CD8-positive, alpha-beta memory T cell (primary cell): ENCODE measurements at places on chromosomes 4 and X. TPM values are rescaled to one million over a fixed set of nuclear protein-coding genes. Genes with fewer than 3 reads are reported as not detected.

The P2RY4 gene
- total RNA-seq: not detected

The ANK2 gene
- 0.26 TPM for total RNA-seq

GRCh38 chr4:36854554-36854953 is 390.0 kb upstream of the NWD2 start:
- no peak for DNase-seq

The SLC4A4 gene
- 1.2 TPM for total RNA-seq

GRCh38 chrX:95145848-95146490 is 1472.0 kb downstream of the FAM133A start:
- no peak for DNase-seq

DNA sequence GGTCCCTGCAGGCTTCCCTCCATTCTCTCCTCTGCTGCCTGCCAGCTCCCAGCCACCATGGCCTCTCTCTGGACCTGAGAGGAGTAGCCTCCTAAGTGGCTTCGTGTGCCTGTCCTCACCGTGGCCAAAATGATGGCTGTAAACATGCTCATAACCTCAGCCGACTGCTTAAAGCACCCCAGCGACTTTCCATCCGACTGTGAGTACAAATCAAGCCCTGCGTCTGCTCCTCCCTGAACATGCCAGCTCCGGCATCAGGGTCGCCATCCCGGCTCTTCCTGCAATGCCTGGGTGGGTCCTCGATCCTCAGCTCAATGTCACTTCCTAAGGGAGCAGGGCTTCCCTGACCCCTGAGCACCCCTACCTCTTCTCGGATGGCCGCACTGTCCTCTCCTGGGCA is 3.3 kb upstream of the SORCS2 start:
- no peak for DNase-seq

DNA sequence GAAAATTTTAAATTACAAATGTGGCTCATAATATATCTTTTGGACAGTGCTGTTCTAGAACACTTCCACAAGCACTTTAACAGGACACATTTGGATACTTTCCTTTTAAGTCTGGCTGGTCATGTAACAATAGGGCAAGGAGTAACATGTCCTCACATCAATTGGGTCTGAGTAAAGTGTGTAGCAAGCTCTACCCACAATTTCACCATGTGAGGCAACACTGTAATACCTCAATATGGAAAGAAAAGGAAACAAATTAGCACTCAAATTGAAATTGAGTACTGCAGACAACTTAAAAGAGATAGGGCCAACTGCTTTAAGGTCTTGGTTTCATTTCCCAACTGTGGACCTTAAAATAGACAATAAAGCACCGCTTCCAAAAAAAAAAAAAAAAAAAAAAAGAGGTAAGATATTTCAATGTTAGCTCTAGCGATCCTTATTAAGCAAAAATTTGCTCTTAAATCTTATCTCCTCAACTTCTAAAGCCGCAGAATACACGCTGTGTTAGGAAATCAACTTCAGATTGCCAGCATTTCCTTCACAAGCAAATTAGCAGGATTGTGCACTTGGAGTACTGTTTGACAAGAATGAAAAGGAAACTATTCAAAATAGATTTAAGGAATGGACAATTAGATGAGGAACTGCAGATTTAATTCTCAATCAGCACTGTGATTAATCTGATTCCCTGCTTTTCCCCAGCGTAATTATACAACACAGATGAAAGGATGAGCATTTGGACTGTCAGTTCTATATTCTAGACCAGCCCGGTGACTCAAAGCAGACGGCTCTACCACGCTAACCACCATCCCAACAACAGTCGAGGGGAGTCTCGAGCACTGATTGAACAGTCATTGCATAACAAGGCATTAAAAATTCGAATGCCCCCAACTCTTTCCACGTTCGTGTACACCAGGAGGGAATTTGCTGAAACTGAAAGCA is 1.6 kb downstream of the CASK start:
- no peak for DNase-seq

- DNase-seq: no peak
These were observed 10.6 kb upstream of the BMP2K start for GRCh38 chr4:78765432-78766006.

The TCEAL1 gene
- total RNA-seq: 7.9 TPM

GRCh38 chrX:124045109-124045508 is 83.6 kb downstream of the STAG2 start:
- no peak for DNase-seq

The LDB2 gene
- total RNA-seq: not detected

DNA sequence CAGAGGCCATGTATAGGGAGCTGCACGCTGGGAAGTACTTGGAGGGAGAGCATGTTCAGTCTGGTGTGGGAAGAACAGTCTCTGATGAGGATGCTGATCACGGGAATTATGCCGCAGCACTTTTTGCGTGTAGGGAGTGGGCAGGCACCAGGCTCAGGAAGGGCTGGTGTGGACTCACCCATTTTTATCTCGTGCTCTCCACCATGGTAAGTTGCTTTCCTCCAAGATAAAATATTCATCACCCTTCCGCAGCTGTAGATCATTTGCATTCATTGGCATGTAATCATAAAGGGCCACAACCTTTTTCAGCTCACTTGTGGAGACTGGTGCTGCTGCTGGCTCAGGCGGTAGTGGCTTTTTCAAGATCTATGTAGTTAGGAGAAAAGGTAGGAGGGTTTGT is 11.8 kb upstream of the TIMM8A start:
- DNase-seq: no peak

The MAGEC2 gene
- not detected for total RNA-seq

The ALB gene
- total RNA-seq: not detected

The IL15 gene
- total RNA-seq: 1.0 TPM

DNA sequence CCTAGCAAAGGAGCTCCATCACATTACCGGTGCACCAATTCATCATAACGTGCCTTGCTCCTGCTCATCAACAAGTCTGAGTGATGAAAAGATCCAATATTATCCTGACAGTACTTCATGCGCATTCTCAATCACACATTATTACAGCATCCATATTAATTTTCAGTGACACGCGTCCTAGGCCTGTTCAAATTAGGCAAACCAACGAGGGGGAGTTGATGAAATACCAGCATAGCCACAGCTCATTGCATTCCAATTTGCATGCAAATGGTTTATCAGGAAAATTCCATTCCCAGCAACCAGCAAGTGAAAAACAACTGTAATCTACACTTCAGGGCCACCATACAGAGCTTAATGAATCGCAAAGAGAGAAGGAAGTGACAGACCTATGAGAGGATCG is 236.9 kb downstream of the DCLK2 start:
- no peak for DNase-seq

The AWAT1 gene
- total RNA-seq: not detected

DNA sequence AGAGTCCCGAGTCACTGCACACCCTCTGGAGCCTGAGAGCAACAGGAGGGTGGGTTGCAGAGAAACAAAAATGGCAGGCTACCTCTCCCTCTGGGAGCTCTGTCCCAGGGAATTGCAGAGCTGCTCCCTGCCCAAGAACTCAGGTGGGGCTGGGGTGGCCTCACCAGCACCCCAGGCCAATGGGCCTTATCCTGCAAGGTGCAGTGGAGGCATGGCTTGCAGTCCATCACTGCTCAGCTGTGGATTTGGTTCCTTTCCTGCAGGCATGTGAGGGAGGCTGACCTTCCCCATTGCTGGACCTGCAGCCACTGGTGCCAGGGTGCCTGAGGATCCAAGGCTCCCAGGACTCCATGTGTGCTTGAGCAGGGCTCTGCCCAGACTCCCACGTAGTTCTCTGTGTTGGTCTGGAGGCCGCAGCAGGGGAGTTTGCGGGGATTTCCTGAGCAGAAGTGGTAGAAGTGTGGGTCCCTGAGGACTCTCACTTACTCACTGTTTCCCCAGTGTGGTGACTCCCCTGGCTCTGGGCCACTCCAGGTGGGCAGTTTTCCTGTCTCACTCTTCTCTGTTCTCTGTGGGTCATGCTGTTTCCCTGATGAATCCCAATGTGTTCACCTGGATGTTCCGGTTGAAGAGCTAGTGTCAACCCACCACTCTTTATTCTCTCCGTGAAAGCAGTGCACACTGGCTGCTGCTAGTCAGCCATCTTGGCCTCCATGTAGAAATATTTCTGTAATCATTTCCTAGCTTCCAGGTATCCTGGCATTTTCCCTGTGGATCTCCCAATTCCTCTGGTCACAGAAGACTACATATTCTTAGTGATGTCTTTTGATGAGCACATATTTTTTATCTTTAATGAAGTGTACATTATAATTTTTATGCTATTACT is 82.3 kb downstream of the ARHGAP24 start:
- DNase-seq: no peak

The MAGEA9 gene
- total RNA-seq: not detected

- DNase-seq: no peak
These were observed 7.5 kb upstream of the BCOR start for GRCh38 chrX:40104985-40105834.

The LPAR4 gene
- total RNA-seq: not detected

The XAGE2 gene
- not detected for total RNA-seq

The SETD7 gene
- 15.2 TPM for total RNA-seq

- no peak for DNase-seq
These were observed 3.1 kb downstream of the SMS start for GRCh38 chrX:21943460-21944135.

The KLHL4 gene
- 0.28 TPM for total RNA-seq

GRCh38 chr4:48575964-48576363 is 85.9 kb downstream of the ZAR1 start:
- DNase-seq: no peak

- peak; percentile 77 for DNase-seq
These were observed 9.2 kb upstream of the FAM53A start for GRCh38 chr4:1693131-1693896.

The WAS gene
- 81.9 TPM for total RNA-seq

The BEX2 gene
- 9.0 TPM for total RNA-seq

The CSAG1 gene
- not detected for total RNA-seq

The DGKK gene
- not detected for total RNA-seq

- no peak for DNase-seq
These were observed 30.4 kb upstream of the WDR44 start for GRCh38 chrX:118315529-118315928.

The ASB5 gene
- total RNA-seq: not detected

DNA sequence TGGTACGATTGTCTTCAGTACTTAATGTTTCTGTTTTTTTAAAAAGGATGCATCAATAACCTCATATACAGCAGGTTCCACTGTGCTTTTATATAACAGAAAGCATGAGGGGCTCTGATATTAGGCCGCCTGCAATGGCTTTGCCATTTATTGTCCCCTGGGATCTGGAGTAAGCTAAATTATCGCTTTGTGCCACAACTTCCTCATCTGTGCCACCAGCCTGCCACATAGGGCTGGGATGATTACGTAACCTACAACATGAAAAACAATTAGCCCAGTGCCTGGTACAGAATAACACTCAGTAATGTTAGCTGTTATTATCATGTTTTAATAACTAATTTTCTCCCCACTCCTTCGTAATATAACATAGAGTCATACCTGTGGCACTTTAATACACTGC is 65.5 kb upstream of the TRIM2 start:
- DNase-seq: no peak

DNA sequence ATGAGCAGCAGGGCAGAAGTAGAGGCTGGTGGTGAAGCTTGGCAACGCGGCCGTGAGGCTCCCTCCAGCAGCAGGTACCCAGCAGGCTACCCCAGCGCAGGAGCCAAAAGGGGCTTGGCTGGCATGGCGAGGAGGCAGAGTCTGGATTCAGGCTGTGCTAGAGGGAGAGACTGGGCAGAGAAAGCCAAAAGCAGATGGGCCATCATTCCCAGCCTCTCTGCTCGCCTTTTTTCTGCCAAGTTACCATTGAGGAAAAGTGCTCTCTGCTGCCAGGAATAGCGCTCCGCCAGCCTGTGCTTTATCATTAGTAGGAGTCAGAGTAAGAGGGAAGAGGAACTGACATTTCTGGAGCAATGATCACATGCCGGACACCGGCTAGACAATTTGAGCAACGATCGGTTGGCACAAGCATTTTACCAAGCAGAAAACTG is 28.7 kb upstream of the MAP3K15 start:
- no peak for DNase-seq
